Stimulated activated CD8-positive, alpha-beta memory T cell treated with anti-CD3 and anti-CD28 coated beads, Interleukin-2, amount 100 ng/mL, for 1 hour (primary cell): ENCODE measurements at places on chromosomes 5 and 9.

- no peak for DNase-seq
Observed at GRCh38 chr9:98401140-98402018, 145.9 kb upstream of the TBC1D2 start.

DNA sequence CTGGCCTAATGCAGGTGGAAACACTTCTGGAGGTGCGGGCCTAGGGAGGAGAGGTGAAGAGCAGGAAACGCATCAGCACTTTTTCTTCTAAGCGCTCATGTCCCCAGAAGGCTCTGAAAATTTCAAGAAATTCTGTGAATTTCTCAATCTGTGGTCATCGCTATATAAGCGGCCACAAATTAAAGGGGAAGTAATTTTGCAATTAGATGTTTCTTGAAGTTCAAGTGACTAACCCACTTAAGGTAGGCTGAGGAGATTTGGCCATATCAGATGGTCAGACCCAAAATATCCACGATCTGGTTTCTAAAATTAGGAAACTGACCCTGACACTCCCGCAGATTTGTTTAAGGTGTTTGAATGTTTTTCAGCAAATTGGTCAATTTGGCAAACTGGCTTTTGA, 16.6 kb upstream of the HMGCR start:
- no peak for DNase-seq

DNA sequence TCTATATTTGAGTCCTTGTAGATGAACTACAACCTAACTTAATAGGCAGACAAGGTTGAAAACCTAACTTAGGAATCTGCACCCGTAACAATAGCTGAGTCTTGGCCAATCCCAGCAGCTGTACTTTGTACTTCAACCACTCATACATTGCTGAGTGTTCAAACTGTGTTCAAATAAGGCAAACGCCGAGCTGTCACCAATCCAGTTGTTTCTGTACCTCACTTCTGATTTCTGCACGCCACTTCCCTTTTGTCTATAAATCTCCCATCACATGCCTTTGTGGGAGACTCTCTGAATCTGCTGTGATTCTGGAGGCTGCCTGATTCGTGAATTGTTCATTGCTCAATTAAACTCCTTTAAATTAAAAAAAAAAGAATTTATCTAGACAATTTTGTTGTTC, 167.8 kb upstream of the TUT7 start:
- no peak for DNase-seq

DNA sequence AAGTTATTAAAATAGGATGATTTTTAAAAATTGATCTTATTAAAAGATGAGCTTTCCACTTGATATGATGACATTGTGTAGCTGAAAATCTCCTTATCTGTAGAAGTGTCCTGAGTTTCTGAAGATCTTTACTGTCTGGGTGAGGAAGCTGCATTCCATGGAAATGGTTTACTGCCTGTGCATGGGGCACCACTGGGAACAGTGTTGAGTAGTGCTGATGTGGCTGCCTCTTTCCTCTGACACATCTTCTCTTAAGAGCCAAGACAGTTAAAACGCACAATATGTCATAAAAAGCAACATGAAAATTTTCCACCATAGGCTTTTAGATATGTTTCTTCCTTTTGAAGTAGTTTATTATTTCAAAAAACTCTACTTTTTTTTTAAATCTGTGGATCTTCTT, 24.6 kb downstream of the SECISBP2 start:
- no peak for DNase-seq

DNA sequence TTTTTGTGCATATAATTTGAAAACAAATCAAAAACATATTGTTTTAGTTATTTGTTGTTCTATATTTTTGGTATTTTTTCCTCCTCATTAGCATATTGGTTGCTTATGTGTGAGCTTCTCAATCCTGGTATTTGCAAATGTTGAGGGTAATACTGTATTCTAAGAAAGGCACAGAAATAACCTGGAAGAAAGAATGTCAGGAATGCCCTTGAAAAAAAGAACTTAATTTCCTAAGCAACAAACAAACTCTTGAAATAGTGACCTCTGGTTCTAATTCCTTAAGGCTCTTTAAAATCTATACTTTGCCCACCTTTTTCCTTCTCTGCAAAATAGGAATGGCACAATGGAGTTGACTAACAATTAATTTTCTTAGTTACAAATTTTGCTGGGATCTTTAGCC, 117.5 kb downstream of the HMHB1 start:
- no peak for DNase-seq

- DNase-seq, result no peak
Observed at GRCh38 chr5:14054965-14055963, 87.9 kb upstream of the TRIO start.

DNA sequence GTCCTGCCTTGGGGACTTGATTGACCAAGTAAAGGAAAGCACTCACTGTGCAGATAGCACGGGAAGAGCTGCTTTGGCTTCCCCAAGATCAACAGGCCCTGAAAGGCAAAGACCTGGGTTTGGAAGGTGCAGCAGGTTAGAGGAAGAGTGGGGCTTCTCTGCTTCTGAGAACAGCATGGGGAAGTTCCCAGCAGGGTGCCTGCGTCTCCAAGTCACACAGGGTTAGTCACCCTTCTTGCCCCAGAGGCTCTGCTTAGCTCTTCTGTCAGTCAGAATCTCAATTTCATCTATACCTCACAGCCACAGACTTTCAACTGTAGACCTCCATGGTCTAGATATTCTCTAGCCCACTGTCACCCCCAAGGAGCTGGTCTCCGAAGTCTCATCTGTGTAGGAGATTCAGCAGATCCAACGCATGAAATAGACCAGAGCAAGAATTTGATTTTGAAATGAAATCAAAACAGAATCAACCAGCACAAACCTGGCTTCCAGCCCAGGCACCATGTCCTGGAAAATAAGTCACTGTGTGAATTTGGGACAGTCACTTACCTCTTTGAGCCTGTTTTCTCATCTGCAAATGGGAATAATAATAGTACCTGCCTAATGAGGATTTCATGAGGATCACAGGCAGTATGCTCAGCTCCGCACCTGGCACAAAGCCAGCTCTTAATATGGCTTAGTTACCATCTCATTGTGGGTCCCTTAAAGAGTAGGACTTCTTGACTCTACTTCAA, 64.0 kb downstream of the SFXN1 start:
- DNase-seq, result no peak

DNA sequence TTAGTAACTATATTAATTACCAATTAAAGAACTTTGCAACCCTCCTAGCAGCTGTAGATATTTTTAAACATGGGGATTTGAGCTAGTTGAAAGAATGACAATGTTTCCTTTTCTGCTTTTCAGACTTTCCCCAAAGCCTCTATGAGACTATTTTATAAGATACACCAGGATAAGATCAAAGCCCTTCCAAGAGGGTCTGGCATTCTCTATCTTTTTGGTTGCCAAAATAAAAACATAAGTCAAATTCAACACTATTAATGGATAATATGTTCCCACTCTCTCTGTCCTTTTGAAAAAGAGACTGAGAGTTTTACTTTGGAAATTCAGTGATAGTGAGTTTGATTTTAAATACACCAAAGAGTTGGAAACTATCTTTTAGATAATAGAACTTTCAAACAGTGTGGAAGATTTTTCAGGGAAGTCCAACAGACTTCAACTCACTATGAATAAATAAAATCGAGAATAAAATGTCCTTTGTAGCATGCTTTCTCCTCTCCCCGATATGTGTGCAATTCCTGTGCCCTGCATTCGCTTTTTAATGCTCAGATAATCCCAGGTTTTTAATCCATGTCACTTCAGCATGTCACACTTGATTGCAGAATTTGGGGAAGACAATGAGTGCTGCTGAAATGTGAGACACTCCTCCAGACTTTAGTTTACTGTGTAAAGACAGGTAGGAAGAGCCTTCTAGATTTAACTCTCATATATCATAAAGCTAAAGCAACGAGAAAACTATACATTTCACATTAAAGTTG, 1095.7 kb upstream of the DMAC1 start:
- no peak for DNase-seq

DNA sequence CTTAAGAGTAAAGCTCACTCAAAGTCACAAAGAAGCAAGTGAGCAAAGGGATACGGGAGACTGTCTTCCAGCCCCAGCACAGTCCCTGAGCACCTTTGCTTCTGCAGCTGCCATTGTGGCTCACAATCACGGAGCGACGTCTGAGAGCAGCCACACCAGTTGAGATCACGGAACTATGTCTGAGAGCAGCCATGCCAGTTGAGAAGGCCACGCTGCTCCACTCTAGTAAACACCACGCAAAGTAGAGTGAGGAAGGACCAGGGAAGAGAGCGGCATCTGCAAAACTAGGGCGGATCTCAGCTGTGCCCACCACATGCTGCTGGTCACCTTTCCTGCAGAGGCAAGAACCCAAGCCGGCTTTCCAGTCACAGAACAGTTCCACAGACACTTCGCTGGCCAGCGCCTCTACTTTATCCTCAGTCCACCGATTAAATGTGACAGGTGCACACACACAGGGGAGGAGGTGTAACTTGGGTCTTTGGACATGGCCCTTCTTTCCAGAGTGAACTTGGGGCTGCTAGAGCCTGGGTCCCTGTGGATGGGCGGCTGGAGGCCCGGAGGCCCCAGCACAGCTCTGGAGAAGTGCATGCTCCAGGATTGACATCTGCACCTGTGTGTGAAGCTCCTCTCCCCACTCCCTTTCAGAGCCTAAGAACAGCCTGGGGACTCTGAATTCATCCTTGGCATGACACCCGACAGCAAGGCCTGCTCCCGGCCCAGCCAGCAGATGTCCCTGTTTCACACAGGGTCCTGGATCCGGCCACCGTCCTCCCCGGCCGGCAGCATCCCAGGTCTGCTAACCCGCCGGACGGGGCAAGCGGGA, 324.9 kb upstream of the IRX4 start:
- DNase-seq, result no peak

- DNase-seq, result no peak
Observed at GRCh38 chr5:178429491-178430185, 160.6 kb downstream of the COL23A1 start.

GRCh38 chr9:120366644-120367019, 213.3 kb downstream of the CDK5RAP2 start:
- DNase-seq, result no peak

DNA sequence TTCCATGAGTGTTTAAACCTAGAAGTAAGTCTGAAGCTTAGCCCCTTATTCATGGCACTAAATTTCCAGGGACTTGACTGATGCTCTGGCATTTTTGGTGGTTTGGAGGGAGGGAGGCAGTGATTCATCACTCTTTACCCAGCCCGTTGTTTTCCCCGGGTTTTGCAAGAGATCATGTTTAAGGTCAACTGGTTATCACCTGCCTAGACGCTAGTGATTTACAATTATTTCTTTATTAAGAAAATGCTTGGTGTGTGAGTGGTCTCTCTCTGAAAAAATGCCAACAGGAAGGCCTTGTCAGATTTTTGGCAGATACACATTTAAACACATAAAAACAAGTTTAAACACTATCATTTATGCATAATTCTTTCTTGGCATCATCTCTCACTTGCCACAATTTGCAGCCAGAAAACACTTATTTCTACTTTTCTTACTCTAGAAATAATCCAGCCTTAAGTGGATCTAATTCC, 737.9 kb upstream of the ZNF608 start:
- DNase-seq, result no peak

DNA sequence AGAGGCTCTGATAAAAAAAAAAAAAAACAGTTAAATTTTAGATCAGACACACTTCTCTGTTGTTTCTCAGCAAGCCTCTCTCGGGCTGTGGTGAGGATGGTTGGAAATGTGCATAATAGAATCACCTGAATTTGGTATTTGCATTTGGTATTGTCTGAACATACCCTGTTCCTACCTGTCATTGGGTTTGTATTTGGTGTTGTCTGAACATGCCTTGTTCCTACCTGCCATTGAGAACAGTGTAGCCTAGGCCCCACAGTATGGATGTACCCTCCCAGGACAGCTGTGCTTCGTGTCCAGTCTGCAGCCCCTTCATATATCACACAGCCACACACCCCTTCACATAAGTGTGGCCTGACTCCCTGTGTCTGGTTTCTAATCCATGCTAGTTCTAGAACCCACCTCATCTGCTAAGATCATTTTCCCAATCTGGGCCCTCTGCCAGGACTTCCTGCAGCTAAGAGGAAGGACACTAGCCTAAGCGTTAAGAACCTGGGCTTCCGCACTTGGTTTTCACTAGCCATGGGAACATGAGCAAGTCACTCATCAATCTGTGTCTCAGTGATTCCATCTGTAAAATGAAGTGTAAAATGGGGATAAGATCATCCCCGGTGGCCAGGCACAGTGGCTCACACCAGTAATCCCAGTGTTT, 49.2 kb downstream of the ITGA2 start:
- no peak for DNase-seq

- DNase-seq, result no peak
Observed at GRCh38 chr5:68777135-68777534, 316.7 kb upstream of the SLC30A5 start.

GRCh38 chr5:141777130-141777529, 95.1 kb upstream of the ARAP3 start:
- DNase-seq, result no peak

DNA sequence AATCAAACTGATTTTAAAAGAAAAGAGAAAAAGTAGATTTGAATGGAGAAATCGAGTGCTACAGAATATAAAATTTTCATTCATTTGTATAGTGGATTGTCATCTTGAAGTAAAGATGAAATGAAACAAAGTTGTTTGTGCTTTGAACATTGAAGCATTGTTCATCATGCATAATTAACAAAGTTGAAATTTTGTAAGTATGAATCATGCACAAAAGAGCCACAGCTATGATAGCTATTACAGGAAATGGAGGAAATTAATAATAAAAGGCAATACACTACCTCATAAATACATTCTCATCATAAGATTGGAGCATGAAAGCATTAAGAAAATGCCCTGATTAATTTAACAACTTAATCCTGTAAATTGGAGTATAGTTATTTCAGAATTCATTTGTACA, 153.4 kb upstream of the TLX3 start:
- DNase-seq, result no peak

DNA sequence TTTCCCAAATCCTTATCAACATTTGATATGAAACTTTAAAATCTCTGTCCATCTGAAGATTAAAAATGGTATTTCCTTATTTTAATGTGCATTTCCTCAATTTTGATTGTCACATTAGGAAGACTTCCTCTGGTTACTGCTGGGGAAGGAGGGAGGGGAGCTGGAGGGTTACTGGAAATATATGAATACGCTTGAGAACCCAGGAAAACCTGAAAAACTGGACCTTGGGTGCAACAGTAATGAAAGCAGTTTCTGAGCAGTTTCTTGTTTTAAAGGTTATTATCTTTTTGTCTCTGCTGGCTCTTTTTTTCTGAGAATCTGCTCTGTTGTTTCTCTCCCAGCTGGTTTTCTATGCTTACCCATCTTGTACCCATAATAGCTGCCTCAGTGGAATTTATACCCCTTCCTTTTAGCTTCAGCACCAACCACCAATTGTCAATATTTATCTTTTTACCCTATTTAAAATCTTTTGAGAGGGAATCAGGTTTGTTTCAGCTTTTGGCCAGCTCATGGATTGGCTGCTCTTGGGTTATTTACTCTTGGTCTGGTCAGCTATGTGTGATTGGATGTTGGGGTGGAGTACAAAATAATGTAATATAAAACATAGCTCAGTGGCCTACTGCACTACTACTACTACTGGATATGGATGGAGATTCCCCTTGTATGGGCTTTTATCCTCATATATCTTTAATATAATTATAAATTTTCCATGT, 67.4 kb downstream of the UNC13B start:
- no peak for DNase-seq

GRCh38 chr9:84756171-84756570, 86.6 kb downstream of the NTRK2 start:
- DNase-seq, result no peak

- no peak for DNase-seq
Observed at GRCh38 chr9:136372561-136373299, 739 bp downstream of the CARD9 start.
